Naive thymus-derived CD8-positive, alpha-beta T cell (primary cell): ENCODE measurements at places on chromosomes 7 and 10.

GRCh38 chr10:112899391-112900065 is 50.5 kb upstream of the TCF7L2 start:
- no peaks in the 10 kb centered on the region for H3K4me1 ChIP-seq
- no peaks in the 10 kb centered on the region for H3K36me3 ChIP-seq
- no peaks in the 10 kb centered on the region for H3K27me3 ChIP-seq
- H3K27ac ChIP-seq: no peak overlapping the region
- H3K4me3 ChIP-seq: no peak overlapping the region

DNA sequence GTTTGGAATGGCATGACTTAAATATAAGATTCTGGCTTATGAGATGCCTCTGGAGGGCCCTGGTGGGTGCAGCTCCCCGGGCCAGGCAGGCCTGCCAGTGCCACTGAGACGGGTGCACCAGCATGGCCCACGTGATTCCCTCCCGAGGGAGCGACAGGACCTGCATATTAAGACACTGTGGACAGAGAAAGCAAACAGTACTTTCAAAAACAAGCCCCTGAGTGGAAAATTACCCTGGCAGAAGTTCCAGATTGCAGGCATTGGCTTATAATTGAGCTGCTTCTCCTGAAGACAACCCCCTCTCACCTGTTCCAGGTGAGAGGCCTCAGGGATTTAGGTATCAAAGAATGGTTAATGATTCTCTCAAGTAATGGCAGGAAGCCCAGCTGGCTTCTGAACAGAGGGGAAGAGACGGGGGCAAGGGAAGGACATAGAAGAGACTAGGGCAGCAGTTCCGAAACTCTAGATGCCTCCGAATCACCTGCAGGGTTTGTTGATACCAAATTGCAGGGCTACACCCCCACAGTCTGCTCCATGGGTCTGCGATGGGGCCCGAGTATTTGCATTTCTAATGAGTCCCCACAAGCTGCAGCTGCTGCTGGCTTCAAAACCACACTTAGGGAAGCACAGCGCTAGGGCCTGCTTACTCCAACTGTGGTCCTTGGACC is 66.0 kb upstream of the DOCK1 start:
- H3K27me3 ChIP-seq: peaks cover 3% of the 10 kb centered on the region
- no peaks in the 10 kb centered on the region for H3K36me3 ChIP-seq
- DNase-seq: no peak

DNA sequence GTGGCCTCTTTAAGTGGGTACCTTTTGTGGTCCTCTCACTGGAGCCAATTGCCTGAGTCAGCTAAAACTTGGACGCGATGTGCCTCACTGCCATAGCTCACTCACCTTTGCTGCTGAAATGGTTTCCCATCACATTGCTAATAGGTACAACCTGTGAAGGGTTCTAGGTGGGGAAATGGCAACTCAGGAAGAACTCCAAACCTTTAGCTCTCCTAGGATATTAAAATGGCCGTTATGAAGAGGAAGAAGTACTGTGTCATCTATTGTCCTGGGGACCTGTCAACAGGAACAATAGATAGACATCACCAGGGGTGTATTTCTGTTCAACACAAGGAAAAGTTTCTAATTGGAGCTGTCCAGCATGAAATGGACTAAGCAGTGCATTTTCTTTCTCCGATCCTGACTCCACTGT is 1.2 kb upstream of the ZNF655 start:
- H3K4me3 ChIP-seq: peak overlapping the region; percentile 97
- H3K36me3 ChIP-seq: no peaks in the 10 kb centered on the region
- H3K27me3 ChIP-seq: no peaks in the 10 kb centered on the region
- peak overlapping the region; percentile 98 for H3K27ac ChIP-seq

- no peaks in the 10 kb centered on the region for H3K4me1 ChIP-seq
- no peak overlapping the region for H3K27ac ChIP-seq
- no peak overlapping the region for H3K4me3 ChIP-seq
- no peaks in the 10 kb centered on the region for H3K27me3 ChIP-seq
These were observed 23.2 kb upstream of the PHF14 start for GRCh38 chr7:10950494-10950893.

DNA sequence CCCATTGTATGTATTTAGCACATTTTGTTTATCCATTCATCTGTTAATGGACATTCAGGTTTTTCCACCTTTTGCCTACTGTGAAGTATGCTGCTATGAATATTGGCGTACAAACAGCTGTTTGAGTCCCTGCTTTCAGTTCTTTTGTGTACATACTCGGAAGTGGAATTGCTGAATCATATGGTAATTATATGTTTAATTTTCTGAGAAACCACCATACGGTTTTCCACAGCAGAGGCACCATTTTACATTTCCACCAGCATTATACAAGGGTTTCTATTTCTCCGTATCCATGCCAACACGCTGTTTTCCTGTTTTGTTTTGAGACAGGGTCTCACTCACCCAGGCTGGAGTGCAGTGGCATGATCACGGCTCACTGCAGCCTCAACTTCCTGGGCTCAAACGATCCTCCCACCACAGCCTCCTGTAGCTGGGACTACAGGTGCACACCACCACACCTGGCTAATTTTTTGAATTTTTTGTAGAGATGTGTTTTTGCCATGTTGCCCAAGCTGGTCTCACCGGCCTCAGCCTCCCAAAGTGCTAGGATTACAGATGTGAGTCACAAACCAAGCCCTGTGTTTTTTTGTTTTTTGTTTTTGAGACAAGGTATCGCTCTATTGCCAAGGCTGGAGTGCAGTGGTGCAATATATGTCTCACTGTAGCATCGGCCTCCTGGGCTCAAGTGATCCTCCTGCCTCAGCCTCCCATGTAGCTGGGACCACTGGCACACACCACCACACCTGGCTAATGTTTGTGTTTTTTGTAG is 22.1 kb upstream of the FBXW4 start:
- no peaks in the 10 kb centered on the region for H3K36me3 ChIP-seq
- no peak overlapping the region for H3K27ac ChIP-seq
- peaks cover 8% of the 10 kb centered on the region for H3K27me3 ChIP-seq
- no peak overlapping the region for H3K4me3 ChIP-seq

- H3K4me3 ChIP-seq: no peak overlapping the region
- H3K4me1 ChIP-seq: peaks cover 1% of the 10 kb centered on the region
- no peaks in the 10 kb centered on the region for H3K36me3 ChIP-seq
- H3K27ac ChIP-seq: no peak overlapping the region
These were observed 34.6 kb downstream of the OAT start for GRCh38 chr10:124384172-124384571.

DNA sequence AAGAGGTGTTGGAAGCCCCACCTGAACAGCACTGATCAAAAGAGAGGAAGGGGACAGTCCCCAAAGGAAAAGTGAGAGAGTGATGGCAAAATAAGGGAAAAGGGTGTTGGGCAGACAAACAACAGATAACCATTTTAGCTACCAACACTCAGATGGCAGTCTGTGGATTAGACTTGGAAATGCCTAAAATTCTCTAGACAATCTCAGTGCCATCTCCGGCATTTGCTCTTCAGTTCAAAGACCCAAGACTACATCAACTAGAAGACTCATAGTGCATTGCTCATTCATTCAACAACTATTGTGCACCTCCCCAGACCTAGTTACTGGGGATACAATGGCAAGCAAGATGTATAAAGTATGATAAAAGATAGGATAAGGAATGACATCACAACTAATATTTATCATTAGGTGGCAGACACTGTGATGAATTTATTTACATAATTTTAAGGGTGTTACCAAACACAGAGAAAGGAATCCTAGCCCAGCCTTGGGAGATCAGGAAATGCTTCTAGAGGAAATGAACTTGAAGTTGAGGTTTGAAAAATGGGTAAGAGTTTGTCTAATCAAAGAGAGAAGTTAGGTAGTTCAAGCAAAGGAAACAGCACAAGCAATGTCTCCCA is 109.3 kb upstream of the ARID5B start:
- no peaks in the 10 kb centered on the region for H3K27me3 ChIP-seq
- no peak overlapping the region for H3K4me3 ChIP-seq
- no peak for DNase-seq
- no peaks in the 10 kb centered on the region for H3K4me1 ChIP-seq

GRCh38 chr7:70808876-70809275 is 323.1 kb upstream of the GALNT17 start:
- no peaks in the 10 kb centered on the region for H3K36me3 ChIP-seq
- H3K27me3 ChIP-seq: peaks cover 7% of the 10 kb centered on the region
- no peak overlapping the region for H3K4me3 ChIP-seq
- H3K4me1 ChIP-seq: no peaks in the 10 kb centered on the region
- no peak overlapping the region for H3K27ac ChIP-seq
- no peak for DNase-seq
